ENCODE measurements at places on chromosomes 12 and 14.

GRCh38 chr14:87109271-87109670 is 883.7 kb downstream of the GALC start:
- no peak for DNase-seq

DNA sequence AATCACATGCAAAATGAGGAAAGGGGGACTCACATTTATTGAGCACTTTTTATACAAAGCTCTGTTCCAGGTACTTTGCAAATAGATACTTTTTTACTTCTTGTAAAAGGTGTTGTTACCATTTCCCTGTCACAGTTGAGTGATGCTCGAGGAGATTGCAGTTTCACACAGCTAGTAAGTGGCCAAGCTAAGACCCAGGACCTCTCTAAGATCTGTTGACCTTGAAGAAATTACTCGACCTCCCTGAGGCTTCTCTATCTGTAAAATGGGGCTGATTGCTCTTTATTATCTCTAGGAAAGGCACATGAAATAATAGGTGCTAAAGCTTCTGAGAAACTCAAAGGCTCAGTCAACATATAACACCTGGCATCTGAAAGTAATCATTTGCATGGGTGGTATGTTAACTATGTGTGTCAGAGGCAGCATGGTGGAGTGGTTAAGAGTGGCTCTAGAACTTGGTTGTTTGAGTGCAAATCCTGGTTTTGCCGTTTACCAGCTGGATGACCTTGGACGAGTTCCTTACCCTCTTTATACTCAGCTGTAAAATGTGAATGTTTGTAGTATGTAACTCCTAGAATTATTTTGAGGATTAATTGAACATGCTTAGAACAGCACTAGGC is 41.5 kb downstream of the IFT81 start:
- no peak for DNase-seq

- no peak for DNase-seq
These were observed 73.0 kb downstream of the IQSEC3 start for GRCh38 chr12:139585-139984.

- DNase-seq = no peak
These were observed 387.5 kb downstream of the EGLN3 start for GRCh38 chr14:33563191-33563900.

GRCh38 chr12:7451756-7452155 is 7.8 kb upstream of the CD163L1 start:
- no peak for DNase-seq

- DNase-seq = no peak
These were observed 583 bp downstream of the DNAH10 start for GRCh38 chr12:123762715-123763052.
